Activated CD8-positive, alpha-beta memory T cell treated with anti-CD3 and anti-CD28 coated beads, Interleukin-2, amount 10 ng/mL, durations not matched to agents 7 days and 5 days (primary cell): ENCODE measurements at places on chromosomes 1 and 21. TPM values are rescaled to one million over a fixed set of nuclear protein-coding genes. Genes with fewer than 3 reads are reported as not detected.

DNA sequence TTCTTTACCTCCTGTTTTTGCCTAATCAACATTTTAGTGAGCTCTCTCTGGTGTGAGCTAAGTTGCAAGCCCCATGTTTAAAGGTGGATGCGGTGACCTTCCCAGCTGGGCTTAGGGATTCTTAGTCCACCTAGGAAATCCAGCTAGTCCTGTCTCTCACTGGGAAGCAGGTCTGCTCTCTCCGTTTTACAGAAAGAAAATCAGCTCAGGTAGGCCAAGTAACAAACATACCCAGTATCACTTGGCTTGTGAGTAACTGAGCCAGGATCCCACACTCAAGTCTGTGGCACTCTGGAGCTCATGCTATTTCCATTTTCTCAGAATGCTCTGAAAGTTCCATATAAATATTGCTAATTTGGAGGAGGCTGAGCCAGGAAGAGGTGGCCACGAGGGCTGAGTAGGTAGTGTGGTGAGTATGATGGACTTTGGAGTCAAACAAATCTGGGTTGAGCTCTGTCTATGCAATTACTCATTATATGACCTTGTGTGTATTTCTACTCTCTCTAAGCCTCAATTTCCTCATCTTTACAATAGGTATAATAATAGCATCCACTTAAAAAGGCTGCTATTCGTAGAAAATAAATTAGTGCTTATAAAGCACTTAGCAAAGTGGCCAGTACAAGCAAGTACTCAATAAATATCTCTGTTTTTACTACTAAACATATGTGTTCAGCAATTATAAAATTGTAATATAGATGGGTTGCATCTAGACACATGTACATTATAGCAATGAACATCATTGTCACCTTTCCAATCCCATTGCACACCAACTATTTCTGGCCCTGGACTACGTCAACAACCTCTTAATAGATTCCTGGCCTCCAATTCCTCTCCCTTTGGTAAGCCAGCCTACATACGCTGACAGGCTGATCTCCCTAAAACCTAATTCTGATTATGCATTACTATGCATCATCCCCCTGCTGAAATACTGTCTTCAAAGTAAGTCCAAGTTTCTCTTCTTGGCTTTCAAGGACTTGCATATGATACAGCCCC lies 32.7 kb upstream of the DHCR24 start:
- DNase-seq: no peak
- no peak overlapping the region for H3K4me3 ChIP-seq
- H3K36me3 ChIP-seq: no peaks in the 10 kb centered on the region

CD84 gene
- total RNA-seq: 29.9 TPM

LORICRIN gene
- total RNA-seq: not detected

SLC1A7 gene
- not detected for total RNA-seq

GJA4 gene
- not detected for total RNA-seq

- no peak overlapping the region for H3K4me3 ChIP-seq
- no peak overlapping the region for H3K27ac ChIP-seq
- H3K27me3 ChIP-seq: no peaks in the 10 kb centered on the region
- H3K36me3 ChIP-seq: no peaks in the 10 kb centered on the region
- no peaks in the 10 kb centered on the region for H3K4me1 ChIP-seq
These were observed 144.4 kb upstream of the ZNF644 start for GRCh38 chr1:91166106-91166712.

DNA sequence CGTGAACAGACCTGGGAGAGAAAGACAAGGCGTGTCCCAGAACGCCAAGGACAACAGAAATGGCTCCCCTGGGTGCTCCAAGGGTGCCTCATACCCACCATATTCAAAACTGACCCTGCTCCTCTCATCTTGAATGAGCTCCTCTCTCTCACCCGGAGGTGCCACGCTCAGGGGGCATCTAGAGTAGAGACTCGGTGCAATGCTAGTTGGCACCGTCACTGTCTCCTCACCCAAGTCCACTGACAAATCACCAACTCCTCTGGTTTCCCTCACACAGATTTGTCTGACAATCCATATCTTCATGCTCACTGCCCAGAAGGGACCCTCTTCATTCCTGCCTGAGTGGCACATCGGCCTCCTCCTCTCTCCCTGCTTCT lies 5.0 kb downstream of the TMEM125 start:
- H3K4me1 ChIP-seq: peaks cover 26% of the 10 kb centered on the region
- DNase-seq: no peak
- peak overlapping the region; percentile 94 for H3K27ac ChIP-seq
- peaks cover 5% of the 10 kb centered on the region for H3K36me3 ChIP-seq
- H3K4me3 ChIP-seq: no peak overlapping the region

DNA sequence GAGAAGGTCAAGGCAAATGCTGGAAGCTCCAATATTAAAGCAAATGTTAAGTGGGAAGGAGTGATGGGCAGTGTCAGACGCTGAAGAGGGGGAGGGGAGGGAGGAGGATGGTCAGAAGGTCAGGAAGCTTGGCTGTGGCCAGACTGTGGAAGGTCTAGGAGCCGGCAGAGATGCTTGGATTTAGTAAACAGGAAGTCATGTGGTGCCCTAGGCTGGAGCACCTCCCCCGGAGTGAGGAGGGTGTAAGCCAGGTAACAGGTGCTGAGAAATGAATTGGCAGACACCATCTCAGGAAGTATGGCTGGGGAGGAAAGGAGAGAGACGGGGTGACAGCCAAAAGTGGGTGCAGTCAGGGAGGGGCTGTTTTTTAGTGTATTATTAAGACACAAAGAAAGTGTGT lies 17.7 kb downstream of the CSMD2 start:
- no peak overlapping the region for H3K4me3 ChIP-seq
- no peaks in the 10 kb centered on the region for H3K4me1 ChIP-seq
- H3K36me3 ChIP-seq: no peaks in the 10 kb centered on the region
- H3K27ac ChIP-seq: no peak overlapping the region
- DNase-seq: no peak
- no peaks in the 10 kb centered on the region for H3K27me3 ChIP-seq

- no peak overlapping the region for H3K4me3 ChIP-seq
- no peak overlapping the region for H3K27ac ChIP-seq
- DNase-seq: peak; percentile 72
These were observed 14.0 kb upstream of the SYNC start for GRCh38 chr1:32716312-32717148.

GRCh38 chr1:1420654-1421141 lies 378 bp downstream of the ANKRD65 start:
- H3K36me3 ChIP-seq: no peaks in the 10 kb centered on the region
- no peak overlapping the region for H3K4me3 ChIP-seq
- no peak overlapping the region for H3K27ac ChIP-seq

DNA sequence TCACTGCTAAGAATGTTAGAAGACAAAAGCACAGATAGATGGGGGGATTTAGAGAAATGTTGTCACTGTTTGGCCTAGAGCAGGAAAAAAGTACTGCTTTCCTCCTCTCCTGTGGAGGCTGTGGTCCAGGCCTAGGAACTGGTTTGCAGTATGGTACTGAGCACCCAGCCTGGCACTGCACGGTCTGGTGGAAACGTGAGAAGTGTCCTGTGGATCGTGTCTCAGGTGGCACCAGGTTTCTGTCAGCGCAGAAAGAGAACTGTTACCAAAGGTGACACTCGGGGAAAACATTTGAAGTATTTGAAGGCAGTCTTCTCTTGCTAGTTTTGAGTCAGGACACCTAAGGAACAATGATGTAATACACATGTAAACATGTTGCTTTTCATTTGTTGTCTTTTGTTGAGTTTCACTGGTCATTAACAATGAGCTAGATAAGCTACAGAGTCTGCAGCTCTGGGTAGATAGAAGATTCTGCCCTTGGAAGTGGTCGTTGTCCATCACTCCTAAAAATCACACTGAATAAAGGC lies 63.0 kb downstream of the B3GALNT2 start:
- no peak overlapping the region for H3K27ac ChIP-seq
- no peaks in the 10 kb centered on the region for H3K27me3 ChIP-seq
- peaks cover 2% of the 10 kb centered on the region for H3K4me1 ChIP-seq

COL8A2 gene
- total RNA-seq: not detected

- H3K27ac ChIP-seq: no peak overlapping the region
- H3K4me3 ChIP-seq: no peak overlapping the region
- H3K36me3 ChIP-seq: no peaks in the 10 kb centered on the region
- H3K4me1 ChIP-seq: no peaks in the 10 kb centered on the region
- H3K27me3 ChIP-seq: peaks cover 9% of the 10 kb centered on the region
These were observed 8.7 kb downstream of the PADI4 start for GRCh38 chr1:17316704-17317103.

CITED4 gene
- total RNA-seq: 4.4 TPM

SLC22A15 gene
- total RNA-seq: 1.8 TPM

DNA sequence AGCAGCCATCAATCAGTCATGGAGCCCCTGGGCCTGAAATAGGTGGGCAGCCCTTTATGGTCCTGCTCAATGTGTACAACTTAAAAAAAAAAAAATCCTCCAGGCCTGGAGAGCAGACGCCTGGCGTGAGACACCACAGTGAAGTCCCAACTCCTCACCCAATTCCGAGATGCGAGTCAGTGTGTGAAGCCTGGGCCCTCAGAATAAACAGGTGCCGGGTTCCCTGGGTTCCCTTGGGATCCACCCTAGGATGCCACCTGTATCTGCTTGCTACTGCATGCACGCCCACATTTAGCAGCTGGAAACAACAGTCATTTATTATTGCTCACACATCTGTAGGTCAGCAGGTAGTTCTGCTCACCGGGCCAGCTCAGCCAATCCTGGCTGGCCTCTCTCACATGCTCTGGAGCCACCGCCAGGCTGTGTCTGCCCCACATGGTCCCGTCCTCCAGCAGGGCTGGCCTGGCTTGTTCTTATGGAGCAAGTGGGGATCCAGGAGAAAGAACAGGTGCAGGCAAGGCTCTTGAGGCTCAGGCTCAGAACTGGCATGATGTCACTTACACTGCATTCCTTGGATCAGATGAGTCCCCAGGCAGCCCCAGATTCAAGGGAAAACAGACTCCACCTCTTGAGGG lies 172.7 kb downstream of the NPHP4 start:
- DNase-seq: no peak
- no peaks in the 10 kb centered on the region for H3K4me1 ChIP-seq
- no peaks in the 10 kb centered on the region for H3K36me3 ChIP-seq
- H3K4me3 ChIP-seq: no peak overlapping the region
- no peak overlapping the region for H3K27ac ChIP-seq
- H3K27me3 ChIP-seq: no peaks in the 10 kb centered on the region

CD34 gene
- total RNA-seq: 0.06 TPM

GRCh38 chr1:182101415-182102042 lies 40.0 kb upstream of the ZNF648 start:
- peaks cover 62% of the 10 kb centered on the region for H3K27me3 ChIP-seq
- no peak overlapping the region for H3K27ac ChIP-seq
- no peaks in the 10 kb centered on the region for H3K4me1 ChIP-seq
- no peak for DNase-seq

NUDT4B gene
- 0.84 TPM for total RNA-seq

GRCh38 chr1:2003541-2004131 lies at the start of gene CFAP74:
TSS of gene CFAP74 (minus strand) at chr1:2003786. CDS start at chr1:1990956, 12,830 bp downstream.
- no peak within 1 kb of the TSS for H3K27ac ChIP-seq
- H3K36me3 ChIP-seq: no peaks in the 10 kb centered on the region
- no peak for DNase-seq
- no peaks in the 10 kb centered on the region for H3K4me1 ChIP-seq

GRCh38 chr1:118504867-118505266 lies 319.8 kb upstream of the SPAG17 start:
- no peaks in the 10 kb centered on the region for H3K36me3 ChIP-seq
- H3K4me1 ChIP-seq: no peaks in the 10 kb centered on the region
- no peak overlapping the region for H3K27ac ChIP-seq
- no peak for DNase-seq
- no peak overlapping the region for H3K4me3 ChIP-seq
- no peaks in the 10 kb centered on the region for H3K27me3 ChIP-seq

GRCh38 chr1:18922848-18923755 lies 20.7 kb upstream of the ALDH4A1 start:
- H3K27ac ChIP-seq: peak overlapping the region; percentile 5
- DNase-seq: no peak
- H3K4me1 ChIP-seq: peaks cover 46% of the 10 kb centered on the region
- H3K4me3 ChIP-seq: no peak overlapping the region
- peaks cover 2% of the 10 kb centered on the region for H3K36me3 ChIP-seq

DNA sequence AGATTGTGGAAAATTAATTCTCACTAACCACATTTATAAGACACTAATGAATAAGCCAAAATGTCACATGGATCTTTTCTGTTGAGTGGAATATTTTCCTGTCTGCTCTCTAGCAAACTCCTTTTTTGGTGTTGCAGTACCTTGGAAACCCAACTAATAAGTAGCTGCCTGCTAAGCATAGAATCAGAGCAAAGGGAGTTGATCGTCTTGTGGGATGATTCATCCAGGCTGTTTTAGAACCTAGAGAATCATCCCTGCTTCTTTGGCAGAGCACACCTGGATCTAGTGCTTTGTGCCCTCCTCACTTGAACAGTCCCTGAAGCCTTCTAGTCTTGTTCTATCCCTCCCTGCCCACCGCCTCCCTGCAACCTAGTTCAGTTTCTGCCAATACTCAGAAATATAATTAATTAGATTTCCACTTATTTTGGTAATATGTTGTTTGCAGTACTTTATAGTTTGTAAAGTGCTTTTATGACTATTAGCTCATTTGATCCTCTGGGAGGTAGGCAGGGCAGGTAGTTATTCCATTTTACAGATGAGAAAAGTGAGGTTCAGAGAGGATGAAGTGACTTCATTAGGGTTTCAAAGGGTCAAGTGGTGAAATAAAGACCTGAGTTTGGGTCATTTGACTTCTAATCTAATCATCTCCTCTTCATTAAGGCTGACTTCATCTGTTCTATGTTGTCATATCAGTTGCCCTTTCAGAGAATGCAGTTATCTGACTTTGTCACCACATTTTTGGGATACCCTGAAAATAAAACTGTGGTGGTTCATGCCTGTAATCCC lies 2.5 kb downstream of the AGO4 start:
- no peaks in the 10 kb centered on the region for H3K27me3 ChIP-seq
- no peak for DNase-seq
- H3K27ac ChIP-seq: peak overlapping the region; percentile 73

DNA sequence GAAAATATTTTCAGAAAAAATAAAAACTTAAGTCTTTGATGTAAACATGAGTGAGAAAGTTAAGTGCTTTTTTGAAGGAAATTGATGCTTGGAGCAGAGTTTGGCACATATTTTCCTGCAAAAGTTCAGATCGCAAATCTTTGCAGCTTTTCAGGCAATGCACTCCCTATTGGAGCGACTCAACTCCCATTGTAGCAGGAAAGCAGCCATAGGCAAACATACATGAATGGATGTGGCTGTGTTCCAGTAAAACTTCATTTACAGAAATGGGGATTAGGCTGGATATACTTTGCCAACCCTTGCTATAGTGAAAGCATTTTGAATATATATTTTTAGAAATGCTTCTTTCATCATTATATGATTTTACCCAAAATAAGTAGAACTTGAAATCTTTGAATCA lies 8.1 kb downstream of the AGL start:
- no peak overlapping the region for H3K4me3 ChIP-seq
- no peaks in the 10 kb centered on the region for H3K27me3 ChIP-seq

DNA sequence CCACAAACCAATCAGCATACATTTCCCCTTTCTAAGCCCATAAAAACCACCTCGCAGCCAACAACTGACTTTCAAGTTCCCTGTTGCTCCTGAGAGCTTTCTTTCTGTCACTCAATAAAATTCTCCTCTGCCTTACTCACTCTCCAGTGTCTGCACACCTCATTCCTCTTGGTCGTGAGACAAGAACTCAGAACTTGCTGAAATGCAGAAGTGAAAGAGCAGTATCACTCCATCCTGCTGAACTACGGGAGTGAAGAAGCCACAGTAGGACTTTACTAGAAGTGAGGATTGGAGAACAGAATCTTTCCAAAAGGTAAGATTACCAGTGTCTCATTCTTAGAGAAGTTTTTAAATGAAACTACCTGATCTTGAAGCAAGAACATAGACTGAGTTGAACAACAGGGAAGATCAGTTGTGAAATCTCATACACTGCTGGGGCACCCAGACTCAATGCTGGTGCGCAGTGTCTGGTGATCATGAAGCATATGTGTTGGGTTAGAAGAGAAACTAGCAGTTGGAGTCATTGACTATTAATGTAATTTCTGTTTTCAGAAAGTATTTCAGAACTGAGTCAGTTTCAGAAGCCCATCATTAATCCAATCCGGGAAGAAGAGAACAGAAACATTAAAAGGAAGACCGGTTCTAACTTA lies 726.9 kb upstream of the TMPRSS15 start:
- DNase-seq: no peak
- no peak overlapping the region for H3K4me3 ChIP-seq
- H3K27me3 ChIP-seq: no peaks in the 10 kb centered on the region
- no peaks in the 10 kb centered on the region for H3K36me3 ChIP-seq
